ENCODE measurements at places on chromosomes 3 and 15. TPM values are rescaled to one million over a fixed set of nuclear protein-coding genes. Genes with fewer than 3 reads are reported as not detected.

The UPK1B gene
- 0.32 TPM for polyA plus RNA-seq

The TF gene
- 0.07 TPM for polyA plus RNA-seq

The NOX5 gene
- 0.15 TPM for polyA plus RNA-seq

The CPLX3 gene
- not detected for polyA plus RNA-seq

The RPS27L gene
- polyA plus RNA-seq, result 501 TPM

GRCh38 chr3:13509816-13510192 is 29.7 kb downstream of the HDAC11 start:
- DNase-seq, result no peak

DNA sequence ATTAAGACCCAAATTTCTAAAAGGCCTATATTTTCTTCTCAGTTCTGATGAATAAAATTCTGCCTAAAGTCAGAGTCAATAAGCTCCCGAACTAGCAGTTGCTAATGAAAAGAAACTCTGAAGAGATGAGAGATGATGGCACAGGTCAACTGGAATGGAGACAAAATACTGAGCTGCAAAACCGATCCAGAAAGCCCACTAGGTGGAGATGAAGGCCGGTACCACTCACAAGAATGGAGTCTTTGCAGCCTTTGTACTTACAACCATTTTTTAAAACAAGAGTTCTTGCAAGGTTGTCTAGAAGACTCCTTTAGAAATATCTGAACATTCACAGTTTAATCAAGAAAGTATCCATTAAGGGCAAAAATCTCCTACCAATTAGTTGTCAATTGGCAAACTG is 119.9 kb upstream of the TJP1 start:
- no peak for DNase-seq

DNA sequence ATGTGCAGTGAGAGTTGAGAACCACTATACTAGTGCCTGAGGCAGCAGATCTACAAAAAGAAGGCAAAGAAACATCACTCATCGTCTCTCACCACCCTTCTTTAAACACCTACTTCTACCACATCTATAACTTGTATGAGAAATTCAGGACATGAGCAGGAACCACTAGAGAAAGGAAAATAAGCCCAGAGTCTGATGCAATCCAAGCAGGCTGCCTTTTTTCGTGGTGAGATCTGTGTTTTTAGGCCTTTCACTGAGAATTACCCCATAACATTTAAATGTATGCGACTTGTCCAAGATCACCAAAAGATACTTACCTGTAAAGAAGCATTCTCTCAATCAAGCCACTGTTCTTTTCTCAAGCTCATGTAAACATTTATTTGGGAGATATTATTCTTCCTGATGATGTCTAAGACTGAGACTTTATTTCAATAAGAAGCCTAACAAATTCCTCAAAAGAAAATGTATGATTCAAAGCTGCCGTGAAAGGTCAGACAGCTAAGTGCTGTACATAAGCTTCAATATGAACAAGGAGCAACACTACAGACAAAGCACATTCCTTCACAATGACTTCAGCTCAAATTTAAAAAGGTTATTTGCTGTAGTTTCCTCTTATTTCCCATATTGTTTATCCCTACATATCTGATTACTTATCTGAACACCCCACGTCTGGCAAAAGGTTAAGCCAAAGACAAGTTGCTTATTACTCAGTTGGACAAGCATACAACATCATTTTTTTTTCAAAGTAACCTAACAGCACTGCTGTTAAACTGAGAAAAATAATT is 16.5 kb downstream of the SPICE1 start:
- DNase-seq, result peak; percentile 55

- no peak for DNase-seq
Observed at GRCh38 chr15:67520321-67521028, 456 bp upstream of the C15orf61 start.

DNA sequence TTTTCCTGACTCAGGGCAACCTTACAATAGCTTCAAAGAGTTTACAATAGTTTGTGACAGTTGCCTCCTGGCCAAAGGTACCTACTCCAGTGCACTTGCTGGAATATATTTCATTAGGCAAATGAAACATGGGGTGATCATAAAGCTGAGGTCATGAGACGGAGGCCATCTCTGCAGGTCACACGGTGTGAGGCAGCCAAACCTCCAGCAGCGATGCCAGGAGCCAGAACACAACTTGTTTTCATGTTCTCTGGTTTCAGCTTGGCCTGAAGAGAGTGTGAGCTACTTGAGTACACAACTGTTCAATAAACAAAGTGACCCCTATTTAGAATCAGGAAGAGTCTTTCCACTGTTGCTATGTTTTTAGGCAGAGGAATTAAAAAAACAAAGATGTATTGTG is 42.7 kb upstream of the PYGO1 start:
- no peak for DNase-seq

- DNase-seq, result no peak
Observed at GRCh38 chr3:149481056-149481455, 6.6 kb downstream of the TM4SF4 start.

- DNase-seq, result no peak
Observed at GRCh38 chr15:52172869-52173268, 18.3 kb downstream of the GNB5 start.

DNA sequence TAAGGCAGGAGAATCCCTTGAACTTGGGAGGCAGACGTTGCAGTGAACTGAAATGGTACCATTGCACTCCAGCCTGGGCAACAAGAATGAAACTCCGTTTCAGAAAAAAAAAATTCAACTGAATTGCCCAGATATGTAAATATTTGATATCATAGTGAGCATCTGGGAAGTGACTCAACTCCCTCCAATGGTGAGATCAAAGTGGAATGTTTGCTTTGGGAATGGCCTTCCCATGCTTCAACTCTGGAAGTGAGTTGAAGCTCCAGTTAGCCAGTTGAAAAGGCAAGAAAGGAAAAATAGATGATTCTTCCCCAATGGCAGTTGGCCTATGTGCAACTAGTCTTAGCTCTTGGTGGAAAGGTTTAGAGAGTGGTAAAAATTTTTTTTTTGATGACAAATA is 131.6 kb upstream of the CMC1 start:
- DNase-seq, result no peak

DNA sequence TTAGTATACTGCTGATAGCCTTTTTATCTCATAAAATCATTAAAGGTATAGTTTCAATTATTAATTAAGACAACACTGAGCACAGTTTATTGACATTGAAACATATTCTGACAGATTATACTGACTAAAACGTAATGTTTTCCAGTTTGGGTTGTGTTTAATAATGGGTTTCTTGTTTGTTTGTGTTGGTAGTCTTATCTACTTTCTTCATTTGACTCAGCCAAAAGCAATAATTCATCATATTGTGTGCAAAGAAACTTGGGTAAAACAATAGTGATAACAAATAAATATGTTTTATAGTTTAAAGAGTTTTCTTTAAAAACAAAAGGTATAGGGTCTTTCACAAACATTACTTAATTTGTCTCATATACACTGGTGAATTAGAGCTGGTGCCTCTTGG is 629.2 kb upstream of the AGTR1 start:
- no peak for DNase-seq

DNA sequence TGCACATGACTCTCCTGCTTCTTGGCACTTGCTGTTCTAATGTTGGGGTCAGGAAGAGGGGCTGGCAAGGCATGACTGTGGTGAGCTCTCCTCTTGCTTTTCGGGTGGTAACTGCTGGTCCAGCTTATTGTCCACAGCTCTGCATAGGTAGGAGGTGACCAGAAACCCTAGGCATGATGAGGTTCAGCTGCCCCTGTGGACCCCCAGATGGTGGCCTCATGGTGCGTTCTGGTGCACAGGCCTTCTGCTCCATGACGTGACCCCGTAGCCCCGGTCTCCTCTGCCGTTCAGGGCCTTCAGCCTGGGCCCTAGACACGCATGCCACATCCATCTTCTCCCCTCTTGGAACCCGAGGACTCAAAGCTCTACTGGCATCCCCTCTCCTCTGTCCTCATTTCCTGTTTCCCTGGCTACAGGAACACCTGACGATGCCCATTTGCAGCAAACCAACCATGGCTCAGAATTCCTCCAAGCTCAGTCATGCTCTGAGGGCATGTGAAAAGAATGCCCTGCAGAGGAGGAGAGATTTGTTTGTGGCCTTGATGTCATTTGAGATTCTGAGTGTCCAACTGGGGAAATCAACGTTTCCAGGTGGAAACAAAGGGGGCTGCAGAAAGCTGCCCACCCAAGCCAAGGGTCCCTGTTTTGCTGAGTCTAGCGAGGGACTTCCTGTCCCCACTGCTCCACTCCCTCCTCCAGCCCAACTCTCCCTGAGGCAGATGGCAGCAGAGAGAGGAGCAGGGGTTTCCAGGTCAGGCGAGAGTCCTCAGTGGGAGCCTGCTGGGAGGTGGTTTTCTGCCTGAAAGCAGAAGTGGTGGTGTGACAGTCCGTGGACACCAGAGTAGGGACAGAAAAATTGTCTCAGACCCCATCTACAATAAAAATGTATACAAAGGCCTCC is 198.7 kb upstream of the LYSMD4 start:
- no peak for DNase-seq

Data from AG04450 (cell line).